OCI-M1 (cell line): ENCODE measurements at places on chromosomes 12 and 14.

DNA sequence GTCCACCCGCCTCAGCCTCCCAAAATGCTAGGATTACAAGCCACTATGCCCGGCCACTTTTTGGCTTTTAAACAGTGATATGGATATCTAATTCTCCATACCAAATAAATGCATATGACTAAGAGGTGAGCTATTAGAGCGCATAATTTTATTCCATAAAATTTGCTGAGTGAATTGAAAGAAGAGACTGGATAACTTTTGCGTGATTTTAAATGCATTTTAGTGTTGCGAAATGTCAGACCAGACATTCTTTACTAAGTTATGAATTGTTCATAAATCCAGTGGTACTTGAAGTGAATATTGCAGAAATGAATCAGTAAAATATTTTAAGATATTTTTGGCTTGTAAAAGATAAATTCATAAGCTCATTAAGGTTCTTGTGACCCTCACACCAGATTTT lies 50.9 kb upstream of the DIP2B start:
- DNase-seq = no peak

DNA sequence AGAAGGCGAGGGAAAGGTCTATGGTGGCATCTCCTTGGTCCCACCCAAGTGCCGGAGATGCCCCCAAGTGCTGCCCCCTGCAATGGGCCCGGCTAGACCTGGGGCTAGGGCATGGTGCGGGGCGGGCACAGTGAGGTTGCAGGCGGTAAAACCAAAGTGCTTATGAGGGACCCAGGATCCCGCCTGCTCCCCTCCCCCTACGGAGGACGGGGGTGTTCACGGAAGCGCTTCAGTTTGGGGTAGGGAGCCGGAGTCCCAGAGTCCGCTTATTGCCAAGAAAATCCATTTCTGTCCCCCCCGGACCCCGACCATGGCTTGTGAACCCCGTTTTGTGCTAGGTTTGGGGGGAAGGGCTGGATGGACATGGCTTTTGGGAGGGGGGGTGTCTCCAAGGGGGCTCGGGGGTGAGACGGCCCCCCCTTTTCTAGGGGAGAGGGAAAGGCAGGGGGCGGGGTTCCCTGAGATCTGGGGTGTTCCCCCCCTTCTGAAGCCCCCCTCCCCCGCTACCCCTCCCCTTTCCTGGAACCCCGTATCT lies 5.4 kb upstream of the GPR84 start:
- no peak for DNase-seq

DNA sequence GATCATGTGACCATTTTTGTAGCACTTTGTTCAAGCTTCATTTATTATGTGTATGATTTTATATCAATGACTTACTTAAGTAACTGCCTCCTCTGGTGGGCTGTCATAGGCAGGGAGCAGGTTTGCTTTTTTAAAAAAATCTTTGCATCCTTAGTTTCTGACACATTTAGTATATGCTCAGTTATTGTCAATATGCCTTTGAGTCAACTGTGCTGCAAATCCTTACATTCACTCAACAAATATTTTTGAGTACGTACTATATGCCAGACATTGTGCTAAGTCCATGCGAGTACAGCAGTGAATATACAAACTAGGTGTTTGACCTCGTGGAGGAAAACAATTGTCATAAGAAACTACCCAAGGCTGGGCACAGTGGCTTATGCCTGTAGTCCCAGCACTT lies 4.4 kb upstream of the ANAPC5 start:
- DNase-seq = no peak

GRCh38 chr12:106281056-106281782 lies 21.3 kb upstream of the TCP11L2 start:
- DNase-seq = no peak

- DNase-seq = peak; percentile 5
Measured at GRCh38 chr14:104075530-104076151, 9.9 kb upstream of the ASPG start.

- no peak for DNase-seq
Measured at GRCh38 chr14:32818581-32818980, 120.1 kb upstream of the NPAS3 start.
